ENCODE measurements at places on chromosomes 3 and 15.
A peak's percentile ranks its signal among the peaks of the same experiment; 100 is the strongest.

DNA sequence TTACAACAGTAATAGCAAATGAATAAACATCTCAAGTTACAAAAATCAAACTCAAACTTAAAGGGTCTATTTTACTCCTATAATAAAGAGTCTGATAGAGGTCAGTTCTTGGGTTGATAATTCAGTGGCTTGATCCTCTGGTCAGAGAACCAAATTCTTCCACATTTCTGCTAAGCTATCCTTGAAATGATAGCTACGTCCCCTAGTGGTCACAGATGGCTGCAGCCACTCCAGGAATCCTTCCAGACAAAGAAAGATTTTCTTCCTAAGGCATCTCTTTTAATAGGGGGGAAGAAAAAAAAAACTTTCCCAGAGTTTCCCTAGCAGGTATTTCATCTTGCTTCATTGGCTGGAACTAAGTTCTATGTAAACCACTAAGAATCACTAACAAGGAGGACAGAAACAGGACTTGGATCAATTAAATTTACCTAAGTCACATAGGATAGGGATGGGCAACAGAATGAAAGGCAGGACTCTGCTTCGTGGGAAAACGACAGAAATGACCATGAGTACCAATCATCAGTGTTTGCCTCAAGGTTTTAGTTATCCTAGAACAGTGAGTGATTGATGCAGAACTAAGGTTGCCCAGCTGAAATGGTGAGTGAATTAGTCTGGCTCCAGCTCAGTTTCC, 160.7 kb downstream of the STAC start:
- peak; percentile 71 for DNase-seq

GRCh38 chr3:45737234-45737633, 48.0 kb downstream of the SACM1L start:
- no peak for DNase-seq

GRCh38 chr3:67564008-67564407, 90.4 kb downstream of the SUCLG2 start:
- no peak for DNase-seq

DNA sequence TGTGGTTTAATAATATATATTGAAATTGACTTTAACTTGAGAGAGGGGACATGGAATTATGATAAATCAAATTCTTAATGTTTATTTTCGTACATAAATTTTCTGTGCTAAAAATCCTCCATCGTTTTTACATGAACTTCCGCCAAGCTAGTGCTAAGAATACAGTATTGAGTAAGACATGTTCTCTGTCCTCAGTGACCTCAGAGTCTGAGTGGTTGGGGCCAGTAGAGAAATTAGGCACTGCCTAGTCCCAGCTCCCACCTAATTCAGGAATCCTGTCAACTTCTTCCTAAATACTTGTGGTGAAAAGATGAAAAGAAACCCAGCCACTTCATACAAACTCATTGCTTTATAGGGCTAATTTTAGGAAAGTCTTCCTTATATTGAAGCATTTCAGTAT, 110.3 kb downstream of the PPP2R3A start:
- no peak for DNase-seq

DNA sequence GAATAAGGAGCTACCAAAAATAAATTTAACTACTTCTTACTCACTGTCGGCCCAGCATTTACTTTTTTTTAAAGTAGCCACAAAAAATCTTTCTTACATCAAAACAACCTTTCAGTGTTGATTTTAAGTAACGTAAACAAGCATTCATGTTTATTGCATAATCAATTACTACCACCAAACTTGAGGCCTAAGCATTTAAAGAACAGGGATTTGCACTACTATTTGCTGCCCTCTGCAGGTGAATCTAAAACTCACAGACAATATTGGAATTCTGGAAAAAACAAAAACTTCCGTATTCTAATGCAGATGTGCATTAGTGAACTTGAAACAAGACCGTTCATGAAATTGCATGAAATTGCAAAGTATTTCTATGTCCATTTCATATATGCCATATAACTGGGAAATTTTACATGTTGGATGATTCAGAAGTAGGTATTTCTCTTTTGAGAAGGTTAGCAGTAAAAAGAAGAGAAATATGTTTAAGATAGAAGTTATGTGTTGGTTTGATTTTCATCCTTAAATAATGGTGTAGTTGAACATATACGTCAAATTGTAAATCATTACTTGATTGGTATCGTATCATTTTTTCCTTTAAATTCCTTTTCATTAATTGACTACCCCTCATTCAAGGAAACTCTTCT, 55.6 kb downstream of the CGGBP1 start:
- peak; percentile 52 for DNase-seq

DNA sequence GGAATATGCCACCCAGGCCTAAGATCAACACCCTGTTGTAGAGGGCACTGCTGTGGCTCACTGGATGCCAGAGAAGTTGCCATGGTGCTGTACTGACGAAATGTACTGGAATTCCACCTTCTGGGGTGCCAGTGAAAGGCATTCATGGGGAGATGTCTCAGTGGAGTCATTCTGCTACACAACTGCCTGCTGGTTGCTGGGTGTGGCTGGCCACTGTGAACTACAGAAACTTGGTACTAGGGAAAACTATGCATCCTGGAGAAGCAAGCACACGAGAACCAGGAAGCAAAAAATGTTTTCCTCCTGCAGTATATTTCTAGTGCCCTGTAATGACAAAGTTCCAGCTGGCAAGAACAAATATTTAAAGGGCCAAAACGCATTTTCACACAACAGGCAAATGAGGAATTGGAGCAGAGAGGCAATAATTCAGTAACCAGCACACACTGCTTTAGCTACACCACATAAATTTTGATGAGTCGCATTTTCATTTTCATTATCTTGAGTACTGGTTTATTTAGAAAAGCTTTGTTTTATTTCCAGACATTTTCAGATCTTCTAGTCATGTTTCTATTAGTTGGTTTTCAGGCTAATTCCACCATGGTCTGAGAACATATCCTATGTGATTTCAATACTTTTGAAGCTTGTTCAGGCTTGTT, 18.3 kb upstream of the RFX7 start:
- no peak for DNase-seq

- DNase-seq, result no peak
These were observed 11.1 kb downstream of the TNK2 start for GRCh38 chr3:195897081-195897852.

DNA sequence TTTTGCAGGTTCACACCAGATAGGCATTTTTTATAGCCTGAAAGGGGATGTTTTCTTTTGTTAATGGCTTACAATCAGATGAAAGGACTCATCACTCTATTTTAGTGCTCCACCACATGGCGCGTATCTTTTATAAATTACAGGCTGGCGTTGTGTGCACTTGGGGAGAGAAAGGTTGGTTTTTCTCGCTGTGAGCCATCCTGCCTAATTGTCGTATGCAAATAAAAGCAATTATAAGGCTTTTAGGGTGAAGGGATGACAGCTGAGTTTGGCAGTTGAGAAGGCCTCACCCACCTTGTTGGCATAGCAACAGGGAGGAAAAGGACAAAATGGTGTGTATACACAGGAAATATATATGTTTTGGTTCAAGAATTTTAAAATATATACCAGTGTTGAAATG, 268.0 kb downstream of the NR2F2 start:
- no peak for DNase-seq

DNA sequence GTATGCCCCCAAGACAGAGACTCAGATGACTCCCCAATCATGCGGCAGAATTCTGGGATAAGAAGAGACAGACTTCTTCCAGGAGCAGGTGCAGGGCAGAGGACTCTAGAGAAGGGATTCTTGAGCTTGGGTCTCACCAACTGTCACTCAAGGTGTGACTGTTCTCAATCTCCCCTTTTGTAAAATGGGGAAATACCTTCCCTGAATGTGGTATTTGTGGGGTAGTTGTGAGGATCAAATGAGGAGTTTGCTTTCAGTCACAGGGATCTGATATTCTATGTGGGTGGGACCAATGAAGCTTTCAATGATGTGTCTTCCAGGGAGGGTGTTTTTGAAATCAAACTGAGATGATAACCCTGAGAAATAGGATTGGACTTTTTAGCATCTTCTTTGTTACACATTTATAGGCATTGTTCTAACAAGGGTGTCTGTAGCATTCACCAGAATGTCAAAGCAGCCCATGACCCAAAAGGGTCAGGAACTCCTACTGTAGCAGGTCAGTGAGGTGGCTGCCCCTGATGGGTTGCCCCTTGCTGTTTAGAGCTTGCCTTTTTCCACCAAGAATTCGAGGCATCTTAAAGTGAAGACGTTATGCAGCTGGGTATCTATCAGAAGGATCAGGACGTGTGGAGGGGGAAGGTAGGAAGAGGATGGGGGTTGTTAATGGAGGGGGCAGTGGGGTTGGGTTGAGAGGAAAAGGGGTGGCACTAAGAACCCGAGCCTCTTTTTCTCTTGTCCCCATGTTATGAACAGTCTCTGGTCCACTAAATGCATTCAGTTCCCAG, 28.8 kb downstream of the UMPS start:
- DNase-seq, result no peak

DNA sequence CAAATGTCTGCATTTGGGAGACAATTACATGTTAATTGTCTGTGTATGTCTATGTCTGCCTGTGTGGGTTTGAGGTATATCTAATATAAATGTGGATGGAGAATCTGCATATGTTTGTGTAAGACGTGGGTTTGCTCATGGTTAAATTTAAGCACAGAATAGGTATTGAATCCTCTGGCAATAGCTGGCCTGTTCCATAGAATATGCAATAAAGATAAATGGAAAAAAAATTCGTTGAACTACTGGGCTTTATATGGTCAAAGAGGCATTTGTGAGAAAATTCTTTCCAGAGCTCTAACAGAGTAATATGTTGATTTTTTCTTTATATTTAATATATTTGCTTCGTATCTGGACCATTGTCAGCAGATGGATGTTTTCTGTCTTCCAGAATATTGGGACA, 1.4 kb downstream of the VPS8 start:
- DNase-seq, result no peak

DNA sequence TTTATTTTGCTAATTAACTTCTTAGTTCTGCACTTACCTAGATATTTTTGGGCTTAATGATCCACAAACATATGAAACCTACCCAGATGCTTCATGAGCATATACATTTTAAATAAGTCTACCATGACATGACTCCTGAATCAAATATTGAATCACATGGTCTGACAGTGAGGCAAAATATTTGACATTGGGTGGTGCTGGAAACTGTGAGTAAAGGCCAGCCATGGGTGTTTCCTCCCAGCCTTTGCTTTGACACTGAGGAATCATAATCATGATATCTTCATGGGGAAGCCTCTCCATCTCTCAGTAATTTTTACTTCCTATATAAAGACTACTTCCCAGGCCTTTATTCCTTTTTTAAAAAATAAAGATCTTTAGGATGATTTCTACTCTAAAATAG, 22.8 kb upstream of the SSR3 start:
- no peak for DNase-seq

DNA sequence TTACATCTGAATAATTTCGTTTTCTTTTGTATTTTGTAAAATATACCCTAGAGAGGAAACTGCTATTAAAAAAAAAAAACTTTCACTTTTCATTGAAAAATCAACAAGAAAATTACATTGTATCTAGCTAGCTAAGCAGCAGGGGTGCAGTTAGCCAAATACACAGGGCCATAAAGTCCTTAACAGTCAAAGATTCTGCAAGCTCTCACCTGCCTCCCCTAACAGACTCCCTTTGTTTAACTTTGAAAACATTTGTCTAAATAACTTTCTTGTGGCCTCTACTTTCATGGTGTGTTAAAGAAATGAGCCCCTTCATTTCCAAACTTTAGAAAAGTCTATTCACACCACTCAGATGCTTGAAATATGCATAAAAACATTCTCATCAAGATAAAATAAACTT, 23.3 kb downstream of the CBLB start:
- peak; percentile 35 for DNase-seq

DNA sequence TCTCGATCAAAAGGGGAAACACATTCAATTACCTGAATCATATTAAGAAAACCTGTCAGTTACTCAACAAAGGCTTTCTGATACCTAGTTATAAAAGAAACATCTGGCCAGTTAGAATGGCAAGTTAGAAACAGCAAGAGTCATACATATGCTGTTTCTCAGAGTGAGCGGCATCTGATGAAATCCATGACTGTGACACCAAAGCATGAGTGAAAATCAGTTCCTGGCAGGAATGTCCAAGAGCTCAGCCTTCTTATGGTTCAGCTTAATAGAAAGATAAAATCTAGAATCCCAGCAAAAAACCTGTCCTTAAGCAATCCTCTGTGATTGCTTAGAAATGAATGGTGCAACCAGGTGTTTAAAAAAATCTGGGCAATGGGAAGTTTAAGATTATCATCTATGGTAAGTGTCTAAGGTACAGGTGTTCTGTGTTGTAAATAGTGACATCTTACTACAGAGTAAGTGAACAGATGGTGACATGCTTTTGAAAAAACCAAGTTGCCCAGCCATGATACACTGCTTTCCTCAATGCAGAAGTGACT, 18.8 kb downstream of the B4GALT4 start:
- DNase-seq, result no peak

- no peak for DNase-seq
These were observed 20.3 kb upstream of the ANXA2 start for GRCh38 chr15:60418096-60418495.

DNA sequence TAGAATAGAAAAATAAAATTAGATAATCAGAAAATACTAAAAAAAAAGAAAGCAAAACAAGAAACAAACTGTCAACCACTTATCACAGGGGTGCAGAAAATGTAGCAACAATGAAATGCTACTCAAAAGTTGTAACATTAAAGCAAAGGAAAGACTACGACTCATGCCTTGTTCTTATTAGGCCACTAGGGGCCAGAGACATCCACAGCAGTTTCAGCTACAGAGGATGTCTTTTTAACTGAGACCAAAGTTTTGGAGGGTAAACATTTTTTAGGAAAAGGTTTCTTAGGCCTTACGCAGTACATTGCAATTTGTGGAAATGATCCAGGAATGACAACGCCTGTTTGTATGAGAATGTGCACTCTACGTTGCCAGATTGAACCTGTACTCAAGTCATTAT, 15.4 kb upstream of the CADM2 start:
- peak; percentile 39 for DNase-seq

DNA sequence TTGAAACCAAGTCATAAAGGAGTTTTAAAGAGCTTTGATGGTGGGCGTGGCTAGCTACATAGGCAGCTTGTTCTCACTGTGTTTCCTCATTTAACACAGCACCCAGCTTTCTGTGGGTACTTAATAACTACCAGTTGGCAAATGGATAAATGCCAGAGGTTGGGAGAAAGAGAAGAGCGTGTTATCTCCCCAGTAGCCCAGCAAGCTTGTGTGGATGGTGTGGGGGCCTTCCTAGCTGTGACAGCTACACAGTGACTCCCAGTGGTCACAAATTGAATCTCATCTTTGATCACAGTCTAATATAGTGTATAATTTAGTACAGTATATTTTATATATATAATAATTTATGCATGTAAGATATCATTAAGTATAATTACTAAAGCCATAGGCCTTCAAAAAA, 984.1 kb downstream of the EPHA3 start:
- peak; percentile 61 for DNase-seq

GRCh38 chr3:43549626-43550290, 72.1 kb downstream of the ANO10 start:
- no peak for DNase-seq

- DNase-seq, result no peak
These were observed 261.3 kb downstream of the TBC1D5 start for GRCh38 chr3:17481116-17481515.

GRCh38 chr3:6301626-6302025, 559.3 kb upstream of the GRM7 start:
- DNase-seq, result no peak

GRCh38 chr3:163391407-163392181, 1686.7 kb downstream of the SI start:
- no peak for DNase-seq

GRCh38 chr3:15272426-15273196, 59.8 kb downstream of the SH3BP5 start:
- no peak for DNase-seq

Measured in neural progenitor cell (in vitro differentiated cells).